ENCODE measurements at places on chromosomes 11 and 22.

- DNase-seq, result no peak
These were observed 10.6 kb upstream of the CARD10 start for GRCh38 chr22:37529652-37530345.

DNA sequence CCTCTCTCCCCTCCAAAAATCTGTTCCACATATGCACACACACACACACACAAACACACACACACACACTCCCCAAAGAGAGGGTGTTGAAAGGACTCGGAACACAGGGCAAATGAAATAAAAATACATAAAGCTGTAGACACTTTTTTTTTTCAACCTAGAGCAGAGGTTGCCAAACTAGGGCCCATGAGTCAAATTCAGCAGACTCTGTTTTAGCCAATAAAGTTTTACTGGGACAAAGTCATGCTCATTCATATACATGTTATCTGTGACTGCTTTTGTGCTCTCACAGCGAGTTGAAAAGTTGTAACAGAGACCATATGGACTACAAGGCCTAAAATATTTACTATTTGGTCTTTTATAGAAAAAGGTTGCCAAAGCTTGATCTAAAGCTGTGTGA lies 8.9 kb downstream of the IMMP1L start:
- DNase-seq, result no peak

GRCh38 chr22:39537975-39538374 lies 5.4 kb upstream of the RPS19BP1 start:
- DNase-seq, result no peak

DNA sequence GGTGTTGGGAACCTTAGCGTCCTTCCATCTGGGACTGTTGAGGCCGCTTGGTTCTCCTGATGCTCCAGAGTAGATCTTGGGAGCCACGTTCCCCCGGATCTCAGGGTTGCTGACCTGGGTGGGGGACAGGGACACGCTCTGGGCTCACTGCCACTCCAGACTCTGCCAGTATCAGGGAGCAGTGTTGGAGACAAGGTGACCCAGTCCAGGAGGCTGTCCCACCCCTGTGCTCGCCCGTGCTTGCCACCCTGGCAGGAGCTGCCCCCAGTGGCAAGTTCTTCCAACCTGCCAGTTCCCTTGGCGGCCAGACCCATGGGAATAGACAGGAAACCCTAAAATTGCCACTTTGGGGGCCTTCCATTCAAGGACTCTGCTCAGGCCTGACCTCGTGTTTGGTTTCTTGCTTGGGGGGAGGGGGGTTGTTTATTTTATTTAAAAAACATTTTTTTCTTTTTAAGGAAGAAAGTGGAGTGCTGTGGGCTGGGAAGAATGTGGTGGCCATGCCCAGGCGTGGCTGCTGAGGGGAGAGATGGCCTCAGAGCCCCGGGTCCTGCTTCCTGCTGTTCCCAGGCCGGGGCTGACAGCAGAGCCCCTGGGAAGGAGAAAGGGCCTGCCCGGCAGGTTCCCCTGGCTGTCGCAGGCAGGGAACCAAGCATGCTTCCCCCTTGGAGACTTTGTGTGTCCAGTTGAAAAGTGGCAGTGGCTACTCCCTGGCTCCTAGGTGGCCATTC lies 7.2 kb downstream of the GRK2 start:
- DNase-seq, result no peak

GRCh38 chr11:2507212-2507901 lies 62.5 kb downstream of the KCNQ1 start:
- DNase-seq, result no peak

GRCh38 chr11:128343135-128343514 lies 244.2 kb downstream of the ETS1 start:
- DNase-seq, result no peak

DNA sequence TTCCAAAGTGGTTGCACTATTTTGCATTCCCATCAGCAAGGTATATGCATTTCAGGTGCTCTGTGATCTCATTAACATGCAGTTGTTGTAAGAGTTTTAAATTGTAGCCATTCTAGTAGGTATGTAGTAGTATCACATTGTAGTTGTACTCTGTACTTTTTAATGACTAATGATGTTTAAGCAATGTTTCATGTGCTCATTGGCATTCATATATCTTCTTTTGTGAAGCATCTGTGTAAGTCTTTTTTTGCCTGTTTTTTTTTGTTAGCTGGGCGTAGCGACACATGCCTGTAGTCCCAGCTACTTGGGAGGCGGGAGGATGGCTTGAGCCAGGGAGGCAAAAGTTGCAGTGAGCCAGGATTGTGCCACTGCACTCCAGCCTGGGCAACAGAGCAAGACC lies 11.3 kb upstream of the TRIM29 start:
- DNase-seq, result no peak

DNA sequence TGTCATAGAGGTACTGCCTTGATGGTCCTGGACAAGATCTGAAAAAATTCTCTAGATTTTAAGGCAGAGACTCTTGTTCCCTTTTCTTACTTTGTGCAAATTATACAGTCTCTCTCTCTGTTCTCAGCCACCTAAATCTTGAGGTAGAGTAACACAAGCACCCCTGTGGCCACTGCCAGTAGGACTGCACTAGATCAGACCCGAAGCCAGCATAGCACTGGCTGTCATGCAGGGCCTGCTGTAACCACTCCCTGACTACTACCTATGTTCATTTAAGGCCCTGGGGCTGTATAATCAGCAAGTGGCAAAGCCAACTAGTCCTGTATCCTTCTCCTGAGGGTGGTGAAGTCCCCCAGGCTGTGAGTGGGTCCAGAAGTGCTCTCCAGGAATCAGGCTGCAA lies 11.8 kb upstream of the SLC22A24 start:
- no peak for DNase-seq

GRCh38 chr11:1998290-1998689 lies 648 bp upstream of the H19 start:
- DNase-seq, result no peak

- DNase-seq, result no peak
These were observed 42.9 kb downstream of the AMPD3 start for GRCh38 chr11:10498022-10498400.

DNA sequence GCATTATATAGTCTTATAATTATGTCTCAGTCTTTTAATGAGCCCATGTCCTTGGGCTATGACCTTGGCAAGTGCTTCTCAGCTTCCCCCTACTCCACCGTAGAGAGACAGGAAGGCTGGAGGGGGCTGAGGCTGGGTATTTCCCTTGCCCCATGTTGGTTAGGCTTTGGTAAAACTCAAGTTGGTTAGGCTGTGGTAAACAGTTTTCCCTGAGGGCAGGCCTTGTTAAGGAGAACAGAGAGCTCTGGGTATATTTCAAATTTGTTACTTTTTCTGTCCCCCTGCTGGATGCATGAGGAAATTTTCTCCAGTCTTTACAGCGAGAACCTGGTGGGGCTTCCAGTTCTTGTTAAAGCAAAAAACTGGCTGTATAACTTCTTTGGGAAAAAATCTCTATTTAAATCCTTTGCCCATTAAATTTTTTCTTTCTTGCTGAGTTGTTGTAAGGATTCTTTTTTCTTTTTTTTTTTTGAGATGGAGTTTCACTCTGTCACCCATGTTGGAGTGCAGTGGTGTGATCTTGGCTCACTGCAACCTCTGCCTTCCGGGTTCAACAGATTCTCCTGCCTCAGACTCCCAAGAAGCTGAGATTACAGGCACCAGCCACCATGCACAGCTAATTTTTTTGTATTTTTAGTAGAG lies 12.2 kb upstream of the DCHS1 start:
- DNase-seq, result no peak

DNA sequence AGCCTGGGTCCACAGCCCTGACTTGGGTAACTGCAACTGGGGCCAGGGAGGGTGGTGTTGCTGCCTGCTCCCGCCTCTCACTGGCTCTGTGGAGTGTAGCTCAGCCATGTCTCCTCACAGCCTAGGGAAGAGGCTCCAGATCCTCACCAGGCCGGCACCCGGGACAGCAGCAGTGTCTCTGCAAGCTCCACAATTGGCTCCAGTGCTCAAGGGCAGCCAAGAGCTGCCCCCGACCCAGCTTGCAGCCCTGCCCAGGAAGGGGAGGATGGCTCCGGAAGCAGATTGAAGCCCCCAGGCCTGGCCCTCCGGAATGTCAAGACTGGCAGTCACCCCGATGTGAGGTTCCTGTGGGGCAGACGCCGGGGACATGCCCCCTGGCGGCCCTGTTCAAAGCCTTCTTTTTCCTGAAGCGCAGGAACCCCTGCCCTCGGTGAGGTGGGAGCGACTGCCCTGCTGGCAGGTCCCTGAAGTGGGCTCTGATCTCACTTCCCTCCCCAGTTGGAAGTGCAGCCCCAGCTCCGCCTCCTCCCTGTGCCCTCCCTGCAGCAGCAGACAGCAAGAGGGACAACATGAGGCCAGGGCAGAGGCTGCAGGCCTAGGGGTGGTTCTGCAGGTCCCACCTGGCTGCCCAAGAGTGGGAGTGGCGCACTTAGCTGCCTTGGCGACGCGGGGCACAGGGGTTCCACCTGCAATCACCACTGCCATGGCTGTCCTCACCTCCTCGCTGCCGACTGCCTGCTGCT lies 816.2 kb upstream of the LUZP2 start:
- no peak for DNase-seq

GRCh38 chr11:117824571-117825537 lies at the start of gene FXYD2:
Gene FXYD2 (minus strand): TSS chr11:117824744. CDS start chr11:117824678, 66 bp downstream.
- DNase-seq, result no peak

- DNase-seq, result no peak
These were observed 30.9 kb downstream of the LMO2 start for GRCh38 chr11:33860926-33861325.

DNA sequence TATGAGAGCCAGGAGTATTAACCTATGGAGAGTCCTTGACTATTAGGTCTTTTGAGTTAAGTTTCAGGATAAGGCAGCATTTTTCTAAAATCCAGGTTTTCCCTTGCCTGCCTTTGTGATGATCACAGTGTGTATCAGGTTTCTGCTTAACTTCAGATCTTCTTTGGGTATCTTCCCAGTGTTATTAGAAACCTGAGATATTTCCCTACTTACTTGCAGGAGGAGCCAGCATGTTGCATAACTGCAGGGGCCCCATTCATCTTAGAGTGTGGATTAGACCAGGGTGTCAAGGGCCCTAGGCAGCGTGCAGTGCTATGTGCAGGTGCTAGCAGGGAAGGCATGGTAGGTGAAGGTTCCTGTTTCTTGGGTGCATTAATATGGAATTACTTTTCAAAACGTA lies 69.5 kb downstream of the ZNRF3 start:
- DNase-seq, result no peak

DNA sequence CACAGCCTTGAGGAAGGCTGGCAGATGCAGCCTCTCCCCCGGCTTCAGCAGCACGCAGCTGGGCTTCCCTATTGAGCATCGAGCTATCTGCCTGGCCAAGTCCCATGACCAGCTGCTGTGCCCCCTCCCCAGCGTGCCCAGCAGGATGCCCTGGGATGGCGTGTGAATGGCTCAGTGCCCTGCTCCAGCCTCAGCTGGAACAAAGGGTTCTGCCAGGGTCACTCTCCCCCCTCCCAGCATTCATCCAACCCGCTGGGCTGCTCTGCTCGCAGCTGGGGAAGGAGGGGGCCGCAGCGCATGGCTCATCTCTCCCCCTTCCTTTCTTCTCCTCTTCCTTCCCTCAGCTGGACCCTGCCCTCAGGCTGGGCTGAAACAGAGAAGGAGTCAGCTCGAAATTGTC lies 14.5 kb downstream of the LRP4 start:
- DNase-seq, result no peak

GRCh38 chr22:35475545-35475944 lies 65.1 kb upstream of the RASD2 start:
- DNase-seq, result no peak

GRCh38 chr11:45670386-45671135 lies 5.1 kb upstream of the CHST1 start:
- no peak for DNase-seq

DNA sequence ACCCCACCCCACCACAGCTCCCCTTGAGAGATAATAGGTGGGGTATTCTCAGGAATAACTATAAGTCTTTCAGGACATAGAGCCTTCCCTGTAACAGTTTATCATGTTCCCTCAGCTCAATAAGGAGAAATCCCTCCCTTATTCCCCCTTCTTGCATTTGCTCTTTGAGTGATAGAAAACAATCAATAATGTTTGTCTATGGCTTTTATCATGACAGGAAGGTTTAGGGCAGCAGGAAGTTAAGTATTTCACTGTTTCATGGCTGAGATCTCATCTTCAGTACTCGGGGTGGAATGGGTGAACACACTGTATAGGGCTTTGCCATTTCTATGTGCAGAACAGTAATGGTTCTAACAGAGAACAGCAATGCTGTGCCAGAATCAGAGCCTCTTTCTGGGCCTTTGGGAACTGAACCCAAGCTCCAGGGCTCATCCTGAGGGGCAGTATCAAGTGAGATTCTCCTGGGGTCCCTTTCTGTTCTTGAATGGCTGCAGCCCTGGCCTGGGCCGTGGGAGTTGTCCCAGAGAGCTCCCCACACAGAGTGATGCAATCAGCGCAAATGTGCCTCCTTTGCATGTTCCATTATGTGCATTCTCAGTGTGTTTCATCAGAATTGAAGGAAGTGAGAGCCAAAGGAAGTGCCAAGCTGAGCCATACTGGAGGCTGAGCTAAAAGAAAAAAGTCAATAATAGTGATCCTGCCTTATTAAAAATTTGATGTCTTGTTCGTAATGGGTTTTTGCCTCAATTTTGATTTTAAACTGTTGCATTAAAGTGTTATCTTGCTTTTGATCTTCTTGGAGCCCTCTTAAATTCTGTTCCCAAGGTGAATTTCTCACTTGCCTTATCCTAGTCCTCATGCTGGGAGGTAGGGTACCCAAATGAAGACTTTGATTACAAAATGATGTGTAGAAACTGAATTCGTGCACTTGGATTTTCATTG lies 2.9 kb upstream of the CYP2R1 start:
- no peak for DNase-seq

- DNase-seq, result no peak
These were observed 136.1 kb downstream of the EHF start for GRCh38 chr11:34757026-34757451.
